Fibroblast of skin of right quadriceps (primary cell): ENCODE measurements at places on chromosomes 7 and 10.
A peak's percentile ranks its signal among the peaks of the same experiment; 100 is the strongest.

DNA sequence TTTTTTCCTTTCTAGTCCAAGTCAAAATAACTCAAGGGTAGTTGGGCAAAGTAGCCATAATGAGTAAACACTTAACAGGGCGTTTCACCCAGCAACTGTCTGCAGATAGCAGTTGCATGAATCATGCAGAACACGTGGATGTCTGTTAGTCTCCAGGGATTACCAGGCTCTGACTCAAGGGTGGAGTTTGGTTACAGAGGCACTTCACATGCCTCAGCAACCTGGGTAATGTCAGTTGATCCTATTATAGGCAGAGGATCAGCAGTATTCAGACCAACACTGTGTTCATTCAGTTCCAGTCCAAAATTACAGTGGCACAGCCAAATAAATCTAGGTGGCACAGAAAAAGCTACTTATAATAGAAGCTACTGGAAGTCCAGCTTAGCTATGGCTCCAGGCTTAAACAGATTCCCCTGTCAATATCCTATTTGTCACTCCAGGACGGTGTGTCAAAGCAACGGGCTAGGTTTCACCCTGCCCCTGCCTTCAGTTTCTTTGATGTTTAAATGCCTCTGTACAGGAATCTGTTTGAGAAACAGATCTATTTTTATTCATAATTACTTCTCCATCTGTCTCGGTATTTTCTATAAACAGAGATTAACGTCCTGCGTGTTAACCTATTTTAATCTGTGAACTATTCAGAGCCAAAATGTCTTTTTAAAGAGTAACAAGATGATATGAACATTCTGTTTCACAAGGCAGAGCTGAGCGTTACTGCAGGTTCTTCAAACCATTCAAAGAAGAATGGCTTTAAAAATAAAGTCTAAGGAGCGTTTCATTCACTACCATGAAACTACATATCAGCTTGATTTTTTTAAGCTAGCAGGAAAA is 162.6 kb upstream of the AKR1E2 start:
- DNase-seq = peak; percentile 99

DNA sequence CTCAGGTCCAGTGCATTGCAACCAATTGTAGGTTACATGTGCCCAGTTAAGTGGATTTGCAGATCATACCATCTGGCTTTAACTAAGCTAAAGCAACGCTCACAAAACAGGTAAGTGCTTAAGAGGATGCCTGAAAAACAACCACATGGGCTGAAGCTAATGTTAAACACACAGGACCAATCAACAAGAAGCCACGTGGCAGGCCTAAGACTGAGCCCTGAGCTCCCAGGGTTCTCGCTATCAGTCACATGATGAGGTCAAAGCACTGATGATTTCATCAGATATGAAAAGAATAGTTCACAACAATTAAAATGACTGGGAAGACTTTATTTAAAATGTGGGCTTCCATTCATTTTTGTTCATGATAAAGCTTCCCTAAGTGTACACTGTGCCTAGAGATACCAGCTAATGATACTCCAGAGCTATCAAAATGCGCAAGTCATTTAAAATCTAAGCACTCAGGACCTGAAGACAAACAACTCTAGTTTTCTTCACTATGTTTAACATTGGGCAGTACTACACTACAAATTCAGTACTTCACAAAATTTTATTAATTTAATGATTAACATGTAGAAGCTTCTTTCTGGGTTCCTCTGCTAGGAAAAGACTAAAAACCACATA is 90.6 kb downstream of the PIP4K2A start:
- DNase-seq = no peak

- no peak for DNase-seq
Measured at GRCh38 chr7:37781156-37781555, 67.2 kb upstream of the NME8 start.

DNA sequence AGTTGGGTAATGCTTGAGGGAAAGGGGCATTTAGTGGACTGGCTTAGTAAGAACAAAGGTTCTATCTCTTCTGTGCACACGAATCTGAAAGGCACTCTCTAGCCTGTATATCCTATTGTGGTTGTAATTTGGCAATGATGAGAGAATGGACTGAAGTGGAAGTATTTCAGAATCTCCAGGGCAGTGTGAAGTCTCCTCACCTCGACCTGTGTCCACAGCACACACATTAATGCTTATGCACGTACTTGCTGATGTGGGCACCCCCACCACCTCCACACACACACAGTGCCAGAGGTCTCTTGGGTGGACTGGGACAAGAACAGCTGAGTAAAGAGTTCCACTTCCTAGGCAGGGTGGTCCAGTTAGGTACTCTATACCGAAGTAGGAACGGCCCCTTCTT is 6.9 kb downstream of the SMC3 start:
- DNase-seq = no peak

- DNase-seq = no peak
Measured at GRCh38 chr10:43971981-43972380, 323.3 kb upstream of the ZNF32 start.

DNA sequence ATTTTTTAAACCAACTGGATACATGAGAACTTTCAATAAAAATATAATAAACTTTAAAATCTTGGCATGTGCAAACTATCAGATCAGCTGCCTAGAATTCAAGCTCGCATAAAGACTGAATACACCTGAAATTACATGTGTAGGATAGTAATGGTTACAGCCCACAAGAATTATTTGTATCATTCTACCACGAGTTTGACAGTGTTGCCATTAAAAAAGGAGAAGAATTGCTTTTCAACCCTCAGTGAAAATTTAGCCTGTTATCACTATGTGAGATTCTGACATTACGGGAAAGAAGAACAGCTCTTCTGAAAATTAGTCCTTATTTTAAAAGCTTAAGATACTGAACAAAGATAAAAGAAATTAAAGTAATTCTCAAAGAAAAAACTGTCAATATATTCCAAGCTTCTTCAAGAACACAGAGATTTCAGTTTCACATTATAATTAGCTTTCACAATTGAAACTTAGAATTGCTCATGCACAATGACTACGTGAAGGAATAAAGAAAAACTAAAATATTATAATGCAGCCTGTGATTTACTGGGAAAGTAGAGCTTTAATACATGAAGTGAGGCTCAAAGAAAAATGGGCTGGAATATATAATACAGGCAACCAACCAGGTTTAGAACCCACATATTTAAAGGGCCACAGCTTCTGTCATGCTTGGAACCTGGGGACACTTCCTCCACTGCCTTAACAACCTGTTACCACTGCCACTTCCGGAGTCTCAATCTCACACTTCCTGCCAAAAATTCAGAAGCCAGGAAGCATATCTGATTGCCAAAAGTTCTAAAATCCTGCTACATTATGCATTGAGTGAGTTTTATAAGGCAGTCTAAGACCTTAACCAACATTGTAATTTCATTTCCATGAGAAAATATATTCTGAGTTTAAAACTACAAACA is 23.2 kb downstream of the TPK1 start:
- no peak for DNase-seq

- DNase-seq = no peak
Measured at GRCh38 chr10:79351332-79351731, 4.1 kb downstream of the PPIF start.

DNA sequence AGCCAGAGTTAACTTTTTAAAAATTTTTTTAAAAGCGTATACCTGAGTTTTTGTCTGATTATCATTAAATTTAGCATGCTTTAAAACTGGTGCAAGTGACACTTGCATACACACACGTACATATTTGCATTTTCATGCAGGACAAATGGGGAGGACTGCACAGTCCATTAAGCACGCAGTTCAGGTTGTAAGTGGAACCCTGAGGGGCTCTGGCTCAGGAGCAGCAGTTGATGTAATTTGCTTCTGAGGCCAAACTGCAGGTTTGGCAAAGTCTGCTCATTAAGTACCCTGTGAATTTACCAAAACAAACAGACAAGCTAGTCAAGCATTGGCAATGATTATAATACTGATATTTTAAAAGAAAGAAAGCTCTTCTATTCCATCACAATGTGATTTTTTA is 215.8 kb upstream of the PFKP start:
- DNase-seq = no peak

DNA sequence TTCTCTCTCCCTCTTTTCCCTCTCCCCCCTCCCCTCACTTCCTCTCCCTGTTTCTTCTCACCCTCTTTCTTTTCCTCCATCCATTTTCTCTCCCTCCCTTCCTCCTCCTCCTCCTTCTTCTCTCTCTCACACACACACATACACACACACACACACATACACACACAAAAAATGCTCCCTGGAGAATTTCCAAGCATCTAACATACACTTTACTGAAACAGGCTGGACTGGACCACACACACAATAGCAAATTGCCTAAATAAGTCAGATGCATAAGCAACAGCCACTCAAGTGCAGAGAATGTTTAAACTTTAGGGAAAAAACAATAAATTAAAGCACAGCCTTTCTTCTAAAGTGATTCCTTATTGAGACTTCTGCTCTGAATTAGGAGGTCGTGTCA is 267.7 kb downstream of the FGFR2 start:
- no peak for DNase-seq

- no peak for DNase-seq
Measured at GRCh38 chr10:103649654-103650423, 156.3 kb downstream of the NEURL1 start.

- DNase-seq = peak; percentile 64
Measured at GRCh38 chr7:2870471-2870931, 26.4 kb upstream of the GNA12 start.

DNA sequence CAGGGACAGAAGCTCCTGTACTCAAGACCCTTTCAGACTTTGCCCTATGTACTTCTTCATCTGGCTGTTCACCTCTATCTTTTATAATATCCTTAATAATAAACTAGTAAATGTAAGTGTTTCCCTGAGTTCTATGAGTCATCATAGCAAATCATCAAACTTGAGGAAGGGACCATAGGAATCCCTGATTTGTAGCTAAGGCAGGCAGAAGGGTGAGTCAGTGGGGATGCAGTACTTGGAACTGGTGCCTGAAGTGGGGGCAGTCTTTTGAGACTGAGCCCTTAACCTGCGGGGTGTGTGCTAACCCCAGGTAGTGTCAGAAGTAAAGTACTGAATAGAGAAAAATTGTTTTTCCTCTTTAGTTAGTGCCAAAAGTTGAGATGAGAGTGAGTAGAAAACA is 6.2 kb upstream of the TMEM243 start:
- DNase-seq = peak; percentile 58

- no peak for DNase-seq
Measured at GRCh38 chr7:47094462-47094861, 487.4 kb downstream of the TNS3 start.

DNA sequence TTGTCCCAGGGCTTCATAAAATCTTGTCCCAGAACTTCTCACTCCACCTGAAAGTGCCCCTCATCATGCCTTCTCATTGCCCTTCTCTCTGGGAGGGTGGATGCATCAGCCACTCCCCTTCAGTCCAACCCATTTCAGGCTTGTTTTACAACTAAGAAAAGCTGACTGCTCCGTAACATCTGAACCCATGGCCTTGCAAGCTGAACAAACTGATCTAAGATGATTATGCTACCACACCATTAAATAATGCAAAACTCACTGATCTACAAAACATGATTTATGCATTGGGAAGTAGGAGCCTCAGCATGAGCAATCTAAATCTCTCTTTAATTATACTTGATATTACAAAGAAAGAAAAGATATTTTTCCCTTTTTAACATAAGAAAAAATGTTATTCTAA is 34.8 kb downstream of the TFPI2 start:
- no peak for DNase-seq

DNA sequence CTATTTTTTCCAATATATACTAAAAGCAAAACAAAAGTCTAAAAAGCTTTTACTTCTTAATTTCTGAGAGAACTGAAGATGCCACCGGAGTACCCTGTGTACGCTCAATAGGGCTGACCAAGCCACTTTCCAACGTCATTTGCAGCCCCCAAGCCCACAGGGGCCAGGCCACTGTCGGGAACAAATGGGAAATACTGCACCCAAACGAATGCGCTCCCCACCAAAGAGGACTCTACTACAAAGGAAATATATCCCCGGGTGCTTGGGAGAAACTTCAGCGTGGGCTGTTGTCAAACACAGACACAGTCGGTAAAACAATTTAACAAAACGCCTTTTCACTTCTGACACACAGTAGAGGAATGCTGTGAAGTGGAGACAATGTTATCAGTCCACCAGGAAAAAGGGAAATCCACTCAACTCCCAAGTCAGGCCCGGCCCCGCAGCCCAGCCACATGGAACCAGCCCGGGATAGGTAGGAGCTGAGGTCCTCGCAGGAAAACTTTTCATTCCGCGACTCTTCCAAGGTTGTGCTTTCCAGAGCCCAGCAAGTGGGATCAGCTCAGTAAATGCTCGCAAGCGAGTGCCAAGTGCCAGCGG is 1.4 kb downstream of the PARD3 start:
- peak; percentile 46 for DNase-seq

DNA sequence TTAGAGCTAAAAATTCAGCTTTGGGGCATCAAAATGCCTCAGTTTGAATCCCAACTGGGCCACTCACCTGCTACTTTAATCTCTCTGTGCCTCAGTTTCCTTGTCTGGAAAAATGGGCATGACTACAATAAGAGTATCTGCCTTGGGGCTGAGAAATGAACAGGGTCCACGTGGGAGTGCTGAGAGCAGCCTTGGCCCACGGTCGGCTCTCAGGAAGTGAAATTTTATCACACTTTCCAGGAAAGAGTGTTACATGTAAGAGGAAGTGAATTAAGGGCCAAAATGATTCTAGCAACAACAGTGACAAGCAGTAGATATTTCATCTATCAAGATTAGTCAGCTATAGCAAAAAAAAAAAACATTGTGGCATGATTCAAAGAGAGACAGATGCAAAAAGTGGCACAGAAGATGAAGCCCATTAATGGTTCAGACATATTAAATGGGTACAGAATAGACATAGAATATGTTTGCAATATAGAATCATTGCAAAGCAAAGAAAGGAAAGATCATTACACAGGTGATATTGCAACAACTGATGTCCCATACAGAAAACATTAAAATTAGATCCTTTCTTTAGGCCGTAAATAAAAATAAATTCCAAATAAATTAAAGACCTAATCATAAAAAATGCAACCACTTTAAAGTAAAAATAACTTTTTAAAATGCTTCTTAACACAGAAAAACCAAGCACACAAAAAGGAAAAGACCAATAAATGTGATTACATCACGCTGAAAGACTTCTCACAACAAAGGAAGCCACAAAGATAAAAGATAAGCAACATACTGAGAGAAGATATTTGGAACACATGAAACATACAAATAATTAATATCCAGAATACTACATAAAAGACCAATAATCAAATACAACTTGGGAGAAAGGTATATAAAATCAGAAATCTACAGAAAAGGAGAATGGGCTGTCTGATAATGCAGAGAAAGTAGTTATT is 4.3 kb downstream of the TMEM273 start:
- DNase-seq = no peak

- no peak for DNase-seq
Measured at GRCh38 chr10:93710333-93710909, 8.0 kb upstream of the FRA10AC1 start.
